ENCODE measurements at places on chromosomes 11 and 22. TPM values are rescaled to one million over a fixed set of nuclear protein-coding genes. Genes with fewer than 3 reads are reported as not detected.

DNA sequence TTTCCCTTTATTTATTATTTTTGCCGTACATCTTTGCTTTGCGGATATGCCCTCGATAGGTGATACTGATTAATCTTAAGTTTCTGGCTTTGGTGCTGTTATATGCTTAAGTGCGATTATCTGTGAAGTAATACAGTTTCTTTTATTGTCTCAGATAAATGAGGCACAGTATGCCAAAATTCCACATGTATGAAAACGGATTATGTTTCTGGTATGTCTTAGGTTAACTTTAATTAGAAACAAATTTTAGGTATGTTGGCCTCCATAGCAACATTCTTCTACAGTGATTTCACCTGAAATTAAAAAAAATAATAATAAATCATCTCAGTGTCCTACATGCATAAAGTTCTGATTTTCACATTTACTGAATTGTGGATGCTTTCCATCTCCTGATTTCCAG, 119.2 kb downstream of the ARHGAP42 start:
- no peak for DNase-seq

GRCh38 chr22:19765477-19766239, 5.1 kb downstream of the TBX1 start:
- DNase-seq: no peak

DNA sequence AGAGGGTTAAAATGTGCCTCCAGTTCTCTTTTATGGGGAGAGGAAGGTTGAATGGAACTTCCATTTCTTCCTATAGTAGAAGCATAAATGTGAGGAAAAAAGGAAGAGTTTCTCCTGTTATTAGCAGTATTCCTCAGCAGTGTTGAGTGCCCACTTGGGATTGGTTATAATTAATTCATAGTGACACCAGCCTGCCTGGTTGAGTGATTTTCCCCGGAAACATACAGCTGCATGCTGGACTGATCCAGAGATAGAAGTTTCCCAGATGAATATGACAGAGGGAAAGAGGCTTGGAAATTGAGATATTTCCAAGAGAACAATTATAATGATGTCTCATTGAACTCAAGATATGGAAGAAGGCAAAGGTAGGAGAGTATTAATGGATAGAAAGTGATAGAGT, 28.3 kb downstream of the RAB39A start:
- DNase-seq: no peak

DNA sequence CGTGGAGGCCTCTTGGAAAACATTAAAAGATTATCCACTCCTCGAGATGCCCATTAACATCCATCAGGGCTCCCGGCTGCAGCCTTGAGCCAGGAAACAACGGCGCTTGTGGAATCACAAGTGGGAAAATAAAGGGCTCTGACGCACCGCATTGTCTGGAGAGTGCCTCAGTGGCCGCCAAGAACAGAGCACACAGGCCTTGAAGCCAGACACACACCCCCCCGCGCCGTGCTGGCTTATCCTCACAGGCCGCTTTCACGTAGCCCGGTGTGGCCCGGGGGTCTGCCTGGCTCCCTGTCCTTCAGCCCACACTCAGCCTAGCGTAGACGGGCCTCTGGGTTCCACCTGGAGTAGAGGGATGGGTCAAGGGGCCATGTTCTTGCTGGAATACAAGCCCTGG, 1020.5 kb downstream of the BRD1 start:
- no peak for DNase-seq

- no peak for DNase-seq
These were observed 245.5 kb downstream of the BRD1 start for GRCh38 chr22:49582181-49582580.

GRCh38 chr11:65853246-65853979, 4.6 kb downstream of the CFL1 start:
- DNase-seq: no peak

- no peak for DNase-seq
These were observed 32.7 kb downstream of the RIBC2 start for GRCh38 chr22:45446216-45446615.

DNA sequence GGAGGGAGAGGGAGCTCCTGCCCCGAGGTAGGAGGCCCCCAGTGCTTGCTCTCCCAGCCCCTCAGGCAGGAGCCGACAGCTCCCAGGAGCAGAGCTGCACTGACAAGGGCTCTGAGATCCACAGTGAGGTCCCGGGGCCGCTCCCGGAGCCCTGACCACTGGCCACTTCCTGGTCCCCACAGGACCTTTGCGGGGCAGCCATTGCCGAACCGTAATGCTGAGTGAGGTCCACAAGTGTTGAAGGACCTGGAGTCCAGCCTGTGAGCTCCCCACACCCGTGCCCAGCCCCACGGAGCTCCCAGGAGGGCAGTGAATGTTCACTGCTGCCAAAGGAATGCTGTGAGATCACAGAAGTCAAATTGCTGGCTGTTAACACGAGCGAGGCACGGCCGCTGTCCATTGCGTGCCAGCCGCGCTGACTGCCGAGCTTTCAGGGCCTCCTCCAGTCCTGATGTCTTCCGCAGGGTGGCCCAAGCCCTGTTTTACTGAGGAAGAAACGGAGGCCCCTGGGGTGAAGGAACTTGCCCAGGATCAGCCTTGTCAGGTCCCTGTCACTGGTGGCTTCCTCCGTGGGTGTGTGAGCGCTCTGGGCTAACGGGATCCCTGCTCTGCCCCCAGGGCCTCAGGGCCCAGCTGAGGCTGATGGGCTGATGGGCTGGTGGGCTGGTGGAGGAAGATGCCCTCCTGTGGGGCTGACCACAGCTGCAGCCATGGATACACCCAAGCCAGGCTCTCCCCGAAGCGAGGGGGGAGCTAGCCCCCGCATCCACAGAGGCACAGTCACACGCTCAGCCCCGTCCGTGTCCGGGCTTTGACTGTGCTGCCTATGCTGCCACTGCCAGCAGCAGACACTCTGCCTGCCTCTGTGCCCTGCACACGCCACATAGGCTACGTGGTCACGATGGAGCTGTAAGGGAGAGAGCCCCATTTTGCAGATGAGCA, 70.8 kb downstream of the WNT7B start:
- DNase-seq: peak; percentile 23

DNA sequence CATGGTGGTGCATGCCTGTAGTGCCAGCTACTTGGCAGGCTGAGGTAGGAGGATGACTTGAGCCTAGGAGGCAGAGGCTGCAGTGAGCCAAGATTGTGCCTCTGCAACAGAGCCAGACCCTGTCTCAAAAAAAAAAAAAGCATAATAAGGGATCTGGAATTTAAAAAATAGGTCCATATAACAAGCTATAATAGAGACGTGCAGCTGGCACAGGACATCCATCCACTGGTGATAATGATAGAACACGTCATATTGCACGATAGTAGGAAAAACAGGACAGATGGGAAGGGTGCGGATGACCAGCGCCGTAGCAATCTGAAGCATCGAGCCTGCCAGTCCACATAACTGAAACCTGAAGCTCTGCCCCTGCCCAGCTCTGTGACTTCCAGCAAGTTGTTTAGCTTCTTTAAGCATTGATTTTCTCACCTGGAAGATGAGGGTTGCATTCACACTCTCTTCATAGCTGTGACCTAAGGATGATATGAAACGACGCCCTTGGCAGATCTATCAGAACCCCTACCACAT, 60.3 kb upstream of the PRODH start:
- DNase-seq: no peak

Gene SPON1
- polyA plus RNA-seq: 0.53 TPM

- DNase-seq: no peak
These were observed 229.2 kb upstream of the MTNR1B start for GRCh38 chr11:92740276-92740675.

Gene GPR83
- polyA plus RNA-seq: 0.02 TPM

DNA sequence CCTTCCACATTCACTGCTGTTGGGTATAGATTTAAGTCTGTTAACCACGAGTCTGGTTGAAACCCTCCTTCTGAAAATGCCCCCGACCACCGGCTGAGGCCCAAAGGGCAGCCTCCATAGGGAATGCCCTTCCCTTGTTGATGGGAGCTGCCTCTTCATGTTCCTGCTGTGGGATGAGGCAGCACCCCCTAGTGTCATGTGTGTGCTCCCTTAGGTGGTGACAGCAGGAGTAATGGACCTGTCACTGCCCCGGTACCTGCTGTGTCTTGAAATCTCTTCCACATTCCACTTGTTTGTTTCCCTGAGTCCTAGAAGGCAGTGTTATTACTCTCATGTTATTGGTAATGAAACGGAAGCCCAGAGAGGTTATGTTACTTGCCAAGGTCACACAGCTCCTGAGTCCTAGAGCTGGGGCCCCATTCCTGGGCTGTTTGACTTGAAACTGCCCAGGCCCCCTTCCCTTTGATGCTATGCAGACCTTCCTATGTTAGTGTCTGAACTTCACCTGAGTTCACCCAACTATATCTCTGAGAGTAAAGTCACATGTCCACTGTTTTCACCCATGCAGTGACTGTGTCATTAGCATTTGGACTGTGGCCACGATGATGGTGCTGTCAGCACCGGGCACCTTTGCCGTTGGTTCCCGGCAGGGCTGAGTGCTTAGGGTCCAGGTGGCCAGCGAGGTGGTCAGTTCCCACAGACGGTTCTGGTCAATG, 234.3 kb downstream of the TBC1D22A start:
- DNase-seq: no peak

DNA sequence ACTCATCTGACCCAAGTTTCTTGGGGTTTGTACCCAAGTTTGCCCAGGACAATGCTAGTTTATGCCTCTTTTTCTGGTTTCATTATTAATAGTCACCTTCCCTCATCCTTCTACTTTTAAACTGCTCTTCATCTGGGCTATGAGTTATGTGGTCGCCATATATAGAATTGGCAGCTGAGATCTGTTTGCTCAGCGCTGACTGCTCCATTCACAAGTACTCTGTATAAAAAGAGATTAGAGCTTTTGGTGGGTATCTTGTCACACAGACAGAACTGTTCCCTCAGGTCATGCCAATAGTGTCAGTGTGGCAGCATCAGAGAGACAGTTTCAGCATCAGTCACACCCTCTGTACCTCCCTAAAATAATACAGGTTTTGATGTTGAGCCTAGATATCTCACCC, 326.0 kb downstream of the RAB38 start:
- DNase-seq: no peak

DNA sequence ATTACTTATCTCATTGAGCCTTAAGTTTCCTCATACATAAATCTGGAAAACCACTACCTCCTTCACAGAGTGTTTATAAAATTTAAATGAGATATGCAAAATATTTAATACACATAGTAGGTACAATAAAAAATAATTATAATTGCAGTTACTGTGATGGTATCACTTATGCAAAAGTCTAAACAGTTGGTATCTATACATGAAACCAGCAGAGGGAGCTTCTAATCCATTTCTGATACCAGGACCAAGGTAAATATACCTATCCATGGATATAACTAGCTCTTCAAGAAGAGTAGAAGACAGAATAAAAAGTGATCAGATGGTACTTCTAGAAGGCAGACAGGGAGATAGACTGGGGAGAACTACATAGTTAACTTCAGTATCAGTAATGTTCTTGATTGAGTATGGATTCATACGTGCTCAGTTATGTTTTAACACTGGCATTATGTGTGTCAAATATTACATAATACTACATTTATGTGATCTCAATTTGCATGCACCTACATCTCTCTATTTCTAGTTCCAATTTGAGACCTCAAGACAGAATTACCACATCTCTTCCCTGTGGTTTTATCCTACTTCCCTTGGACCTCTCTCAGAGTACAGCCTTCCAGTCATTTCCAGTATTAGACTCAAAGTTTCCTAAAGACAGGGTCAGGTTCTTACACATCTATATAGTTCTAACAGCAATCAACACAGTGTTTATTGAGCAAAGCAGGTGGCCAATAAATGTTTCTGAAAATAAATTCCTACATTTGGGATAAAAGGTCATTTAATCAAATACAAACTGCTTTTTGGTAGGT, 13.7 kb upstream of the TSG101 start:
- no peak for DNase-seq

Gene PHOX2A
- polyA plus RNA-seq: not detected

- no peak for DNase-seq
These were observed 39.4 kb downstream of the CARD18 start for GRCh38 chr11:105100206-105100605.

DNA sequence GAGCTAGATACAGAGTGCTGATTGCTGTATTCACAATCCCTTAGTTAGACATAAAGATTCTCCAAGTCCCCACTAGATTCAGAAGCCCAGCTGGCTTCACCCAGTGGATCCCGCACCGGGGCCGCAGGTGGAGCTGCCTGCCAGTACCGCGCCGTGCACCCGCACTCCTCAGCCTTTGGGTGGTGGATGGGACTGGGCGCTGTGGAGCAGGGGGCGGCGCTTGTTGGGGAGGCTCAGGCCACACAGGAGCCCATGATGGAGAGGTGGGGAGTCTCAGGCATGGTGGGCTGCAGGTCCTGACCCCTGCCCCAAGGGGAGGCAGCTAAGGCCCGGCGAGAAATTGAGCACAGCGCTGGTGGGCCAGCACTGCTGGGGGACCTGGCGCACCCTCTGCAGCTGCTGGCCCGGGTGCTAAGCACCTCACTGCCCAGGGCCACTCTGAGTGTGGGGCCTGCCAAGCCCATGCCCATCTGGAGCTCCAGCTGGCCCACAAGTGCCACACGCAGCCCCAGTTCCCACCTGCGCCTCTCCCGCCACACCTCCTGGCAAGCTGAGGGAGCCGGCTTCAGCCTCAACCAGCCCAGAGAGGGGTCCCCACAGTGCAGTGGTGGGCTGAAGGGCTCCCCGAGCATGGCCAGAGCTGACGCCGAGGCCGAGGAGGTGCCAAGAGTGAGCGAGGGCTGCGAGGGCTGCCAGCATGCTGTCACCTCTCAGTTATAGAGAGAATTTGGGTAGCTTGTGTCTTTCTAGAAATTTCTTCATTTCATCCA, 417.6 kb downstream of the METTL15 start:
- no peak for DNase-seq

GRCh38 chr11:30960387-30960992, 374.3 kb upstream of the MPPED2 start:
- DNase-seq: no peak

Gene OR6A2
- 0.06 TPM for polyA plus RNA-seq

Gene OR8D4
- not detected for polyA plus RNA-seq

Gene MMP13
- not detected for polyA plus RNA-seq

- no peak for DNase-seq
These were observed 16.4 kb upstream of the MMP7 start for GRCh38 chr11:102546923-102547471.

Gene SCN3B
- 0.09 TPM for polyA plus RNA-seq

DNA sequence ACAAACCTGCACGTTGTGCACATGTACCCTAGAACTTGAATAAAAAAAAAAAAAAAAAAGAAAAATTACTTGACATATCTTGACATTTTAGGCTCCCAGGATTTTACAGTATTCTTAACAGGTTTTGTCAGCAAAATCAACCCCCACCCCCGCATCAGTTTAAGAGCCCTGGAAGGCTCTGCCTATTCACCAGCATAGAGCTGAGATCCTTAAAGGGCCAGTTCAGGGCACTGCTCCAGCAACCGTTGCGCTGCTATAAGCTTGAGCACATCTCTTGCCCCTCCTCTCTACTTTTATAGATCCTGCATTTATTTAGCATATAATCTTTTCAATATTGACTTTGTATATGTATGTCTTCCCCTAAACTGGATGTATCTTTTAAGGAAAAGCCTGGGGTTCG, 697 bp upstream of the PAFAH1B2 start:
- no peak for DNase-seq

DNA sequence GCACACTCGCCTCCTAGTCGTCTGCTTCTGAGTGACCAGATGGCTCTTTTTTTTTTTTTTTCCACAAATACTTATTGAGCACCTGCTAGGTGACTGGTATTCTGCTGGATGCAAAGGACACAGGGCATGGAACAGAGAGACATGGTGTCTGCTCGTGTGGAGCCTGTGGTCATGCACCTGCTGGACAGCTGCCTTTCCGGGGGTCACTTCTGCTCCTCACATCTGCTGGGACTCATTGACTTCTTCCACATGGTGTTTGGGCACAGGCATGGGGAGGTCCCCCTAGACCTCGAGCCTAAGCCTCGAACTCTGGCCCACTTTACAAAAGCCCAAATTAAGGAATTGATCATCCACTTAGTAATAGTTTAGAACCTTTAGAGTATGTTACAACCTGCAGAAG, 39.5 kb upstream of the EMID1 start:
- no peak for DNase-seq

All from AG04450 (cell line).